ENCODE measurements at places on chromosomes 11 and 22. TPM values are rescaled to one million over a fixed set of nuclear protein-coding genes. Genes with fewer than 3 reads are reported as not detected.

Gene DRD4
- total RNA-seq, result 0.49 TPM

Gene CTSW
- 976 TPM for total RNA-seq

Gene GAL
- not detected for total RNA-seq

Gene DESI1
- total RNA-seq, result 15.0 TPM

Gene FGF4
- not detected for total RNA-seq

Gene UBQLNL
- 0.61 TPM for total RNA-seq

DNA sequence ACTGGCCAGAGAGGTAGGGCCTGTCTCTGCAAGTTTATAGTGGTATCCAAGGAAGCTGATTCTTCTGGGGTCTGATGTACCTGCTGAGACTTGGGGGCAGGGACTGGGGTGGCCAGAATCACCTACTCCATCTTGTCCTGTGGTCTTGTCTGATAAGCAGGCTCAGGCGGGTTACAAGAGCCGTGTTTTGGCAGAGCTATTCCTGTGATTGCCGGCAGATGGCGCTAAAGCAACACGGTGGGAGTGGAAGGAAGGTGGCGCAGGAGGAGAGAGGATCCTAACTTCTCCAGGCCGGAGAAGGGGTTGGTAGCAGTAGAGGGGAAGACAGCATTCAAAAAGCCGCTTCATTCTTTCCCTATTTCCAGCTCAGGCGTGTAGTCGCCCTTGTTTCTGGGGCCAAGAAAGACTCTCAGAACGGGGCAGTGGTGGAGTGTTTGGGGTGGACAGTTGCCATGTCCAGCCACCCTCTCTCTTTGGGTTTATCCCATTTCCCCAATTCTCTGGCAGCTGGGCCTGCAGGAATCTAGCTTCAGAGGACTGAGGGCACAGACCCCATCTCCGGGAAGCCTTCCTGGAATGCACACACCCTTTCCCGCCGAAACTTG, 15.1 kb downstream of the CHRM1 start:
- DNase-seq, result peak; percentile 88

DNA sequence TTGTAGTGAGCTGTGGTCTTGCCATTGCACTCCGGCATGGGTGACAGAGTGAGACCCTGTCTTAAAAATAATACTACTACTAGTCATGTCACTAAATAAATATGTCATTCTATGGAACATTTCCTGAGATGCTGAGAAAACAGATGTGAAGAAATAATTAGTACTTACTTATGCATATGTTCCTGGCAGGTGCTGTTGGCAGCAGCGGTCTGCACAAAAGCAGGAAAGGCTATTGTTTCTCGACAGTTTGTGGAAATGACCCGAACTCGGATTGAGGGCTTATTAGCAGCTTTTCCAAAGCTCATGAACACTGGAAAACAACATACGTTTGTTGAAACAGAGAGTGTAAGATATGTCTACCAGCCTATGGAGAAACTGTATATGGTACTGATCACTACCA, 8.8 kb downstream of the ARCN1 start:
- no peak for DNase-seq

DNA sequence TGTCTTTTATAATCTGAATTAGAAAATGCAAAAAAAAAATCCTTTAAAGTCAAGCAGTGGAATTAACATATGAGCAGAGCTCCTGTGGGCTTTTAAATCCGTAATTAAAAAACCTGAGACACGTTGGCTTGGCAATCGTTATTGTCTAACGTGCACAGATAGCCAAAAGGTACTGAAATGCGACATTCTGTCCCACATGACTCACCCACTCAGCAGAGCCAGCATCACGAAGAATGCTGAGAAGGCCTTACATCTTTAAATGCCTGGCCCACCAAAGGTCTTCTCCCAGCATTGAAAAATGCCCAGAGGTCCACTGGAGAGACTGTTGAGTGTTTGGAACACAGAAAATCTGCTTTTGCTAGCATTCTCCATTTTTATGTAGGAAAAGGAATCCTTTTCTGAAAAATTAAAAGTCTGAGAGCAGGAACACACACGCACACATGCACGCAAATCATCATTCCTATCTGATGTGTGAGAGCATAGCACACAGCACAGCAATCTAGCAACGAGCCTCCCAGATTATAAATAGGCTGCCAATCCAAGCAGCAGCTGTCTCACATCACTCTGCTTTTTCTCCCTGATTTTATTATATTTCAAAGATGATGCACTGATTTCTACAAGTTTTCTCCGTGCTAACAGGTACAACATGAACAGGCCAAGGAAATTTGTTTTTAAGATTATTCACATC, 94.5 kb downstream of the PHF21A start:
- no peak for DNase-seq

DNA sequence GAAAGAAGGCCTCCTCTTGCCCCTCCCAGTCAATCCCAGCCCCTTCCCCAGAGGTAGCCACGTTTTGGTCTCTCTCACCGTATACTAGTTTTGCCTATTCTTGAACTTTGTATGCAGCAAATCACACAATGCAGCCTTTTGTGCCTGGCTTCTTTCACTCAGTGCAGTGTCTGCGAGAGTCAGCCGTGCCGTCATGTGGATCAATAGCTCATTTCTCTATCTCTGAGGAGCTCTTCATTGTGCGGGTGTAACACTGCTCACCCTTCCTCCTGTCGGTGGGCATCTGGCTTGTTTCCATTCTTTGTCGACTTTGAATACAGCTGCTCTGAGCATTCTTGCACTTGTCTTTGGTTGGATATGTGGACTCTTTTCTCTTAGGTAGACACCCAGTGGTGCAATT, 146.5 kb downstream of the CACNA1I start:
- no peak for DNase-seq

- no peak for DNase-seq
Measured at GRCh38 chr11:19349340-19350025, 108.7 kb upstream of the E2F8 start.

DNA sequence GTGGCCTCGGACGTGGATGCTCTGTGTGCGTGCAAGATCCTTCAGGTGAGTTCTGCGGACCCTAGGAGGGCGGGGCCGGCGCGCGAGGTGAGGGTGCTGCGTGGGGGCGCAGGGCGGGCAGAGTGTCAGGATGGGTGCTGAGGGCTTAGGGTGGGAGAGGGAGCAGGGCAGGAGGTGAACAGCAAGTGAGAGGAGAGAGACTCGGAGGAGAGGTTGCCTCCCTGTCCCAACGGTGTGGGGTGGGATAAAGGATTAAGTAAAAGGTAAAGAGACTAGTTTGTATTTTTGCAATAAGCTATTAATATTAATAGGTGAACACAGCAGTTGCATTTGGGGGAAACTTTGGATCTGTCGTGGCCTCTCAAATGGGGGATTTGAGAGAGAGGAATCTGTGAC, 451 bp downstream of the CDC45 start:
- DNase-seq, result no peak

- no peak for DNase-seq
Measured at GRCh38 chr22:38788021-38788816, 5.7 kb downstream of the DNAL4 start.

DNA sequence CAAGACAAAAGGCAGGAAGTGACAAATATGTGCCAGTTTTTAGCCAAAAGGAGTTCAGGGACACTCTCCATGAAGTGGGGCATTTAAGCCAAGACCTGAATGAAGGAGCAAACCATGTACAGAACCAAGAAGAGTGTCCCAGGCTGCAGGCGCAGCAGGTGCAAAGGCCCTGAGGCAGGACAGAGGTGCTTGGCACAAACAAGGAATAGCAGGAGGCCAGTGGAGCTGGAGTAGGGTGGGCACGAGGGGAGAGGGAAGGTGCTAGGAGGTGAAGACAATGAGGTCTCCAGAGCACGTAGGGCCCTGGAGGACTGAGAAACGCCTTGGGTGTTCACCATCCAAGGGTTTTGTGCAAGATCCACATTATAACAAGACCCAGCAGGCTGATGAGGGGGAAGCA, 474.1 kb downstream of the MN1 start:
- DNase-seq, result no peak

DNA sequence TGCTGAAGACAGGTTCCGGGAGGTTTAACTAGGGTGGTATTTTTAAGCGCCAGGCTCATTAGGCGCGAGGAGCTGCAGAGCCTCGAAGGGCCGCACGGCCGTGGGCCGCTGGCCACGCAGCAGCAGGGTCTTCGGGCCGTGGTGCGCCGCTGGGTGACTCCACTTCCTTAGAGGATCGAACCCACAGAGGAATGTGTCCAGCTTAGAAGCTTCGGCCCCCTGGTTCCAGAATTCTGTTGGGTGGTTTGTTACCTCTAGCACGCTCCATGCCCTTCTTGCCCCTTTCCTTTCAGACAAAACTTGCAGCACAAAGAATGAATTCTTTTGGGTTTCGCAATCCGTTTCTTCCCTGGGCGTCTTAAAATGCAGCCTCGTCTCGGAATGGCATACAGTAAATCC, 773 bp upstream of the PATL1 start:
- no peak for DNase-seq

GRCh38 chr11:118953265-118953664, 2.8 kb upstream of the UPK2 start:
- no peak for DNase-seq

GRCh38 chr11:31810779-31811647, at the start of gene PAX6:
PAX6 (minus strand) TSS chr11:31811322; CDS start chr11:31806411, 4,911 bp downstream.
- DNase-seq, result no peak

DNA sequence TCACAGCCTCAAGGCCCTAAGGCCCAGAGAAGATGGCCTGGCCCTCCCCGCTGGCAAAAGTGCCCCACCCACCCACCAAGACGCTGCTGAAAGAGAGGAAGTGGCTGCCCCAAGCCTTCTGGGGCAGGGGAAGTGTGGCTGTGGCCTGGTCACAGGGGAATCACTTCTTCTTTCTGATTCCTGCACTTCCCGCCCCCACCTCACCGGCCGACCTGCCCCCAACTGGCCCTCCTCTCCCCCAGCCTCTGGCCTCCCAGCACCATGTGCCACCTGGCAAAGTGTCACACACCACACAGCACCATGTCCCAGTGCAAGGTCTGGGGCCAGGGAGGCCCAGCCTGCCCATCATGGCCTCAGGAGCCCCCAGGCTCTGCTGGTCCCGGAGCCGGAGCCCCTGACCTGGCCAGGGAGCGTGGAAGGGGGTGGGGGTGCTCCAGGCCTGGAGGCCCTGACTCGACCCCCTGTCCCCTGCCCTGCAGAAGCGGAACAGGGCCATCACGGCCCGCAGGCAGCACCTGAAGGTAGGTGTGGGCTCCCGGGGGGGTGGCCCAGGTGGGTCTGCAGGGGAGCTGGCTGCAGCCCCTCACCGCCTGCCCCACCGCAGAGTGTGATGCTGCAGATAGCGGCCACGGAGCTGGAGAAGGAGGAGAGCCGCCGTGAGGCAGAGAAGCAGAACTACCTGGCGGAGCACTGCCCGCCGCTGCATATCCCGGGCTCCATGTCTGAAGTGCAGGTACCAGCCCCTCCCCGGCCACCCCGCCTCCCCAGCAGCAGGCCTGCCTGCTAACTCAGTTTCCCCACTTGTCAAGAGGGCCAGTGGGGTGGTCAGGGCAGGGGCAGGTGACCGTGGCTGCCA, 1.4 kb downstream of the TNNI2 start:
- DNase-seq, result peak; percentile 39

DNA sequence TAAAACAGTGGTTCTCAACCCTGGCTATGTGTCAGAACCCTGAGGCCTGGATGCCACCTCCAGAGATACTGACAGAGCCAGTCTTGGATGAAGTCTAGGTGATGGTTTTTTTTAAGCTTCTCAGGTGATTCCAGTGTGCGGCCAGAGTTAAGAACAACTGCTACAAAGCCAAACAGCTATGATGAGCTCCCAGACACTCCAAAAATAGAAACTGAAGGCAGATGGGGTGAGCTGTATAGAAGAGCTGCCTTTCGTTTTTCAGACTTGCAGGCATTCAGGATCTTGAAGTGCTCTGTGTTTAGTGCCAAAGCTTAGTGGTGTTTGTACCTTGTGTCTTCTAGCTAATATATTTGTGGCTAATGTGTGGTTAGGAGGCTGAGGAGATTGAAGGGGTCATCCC, 14.2 kb downstream of the SCUBE2 start:
- no peak for DNase-seq

GRCh38 chr11:68181719-68182451, 31.2 kb downstream of the KMT5B start:
- DNase-seq, result no peak

DNA sequence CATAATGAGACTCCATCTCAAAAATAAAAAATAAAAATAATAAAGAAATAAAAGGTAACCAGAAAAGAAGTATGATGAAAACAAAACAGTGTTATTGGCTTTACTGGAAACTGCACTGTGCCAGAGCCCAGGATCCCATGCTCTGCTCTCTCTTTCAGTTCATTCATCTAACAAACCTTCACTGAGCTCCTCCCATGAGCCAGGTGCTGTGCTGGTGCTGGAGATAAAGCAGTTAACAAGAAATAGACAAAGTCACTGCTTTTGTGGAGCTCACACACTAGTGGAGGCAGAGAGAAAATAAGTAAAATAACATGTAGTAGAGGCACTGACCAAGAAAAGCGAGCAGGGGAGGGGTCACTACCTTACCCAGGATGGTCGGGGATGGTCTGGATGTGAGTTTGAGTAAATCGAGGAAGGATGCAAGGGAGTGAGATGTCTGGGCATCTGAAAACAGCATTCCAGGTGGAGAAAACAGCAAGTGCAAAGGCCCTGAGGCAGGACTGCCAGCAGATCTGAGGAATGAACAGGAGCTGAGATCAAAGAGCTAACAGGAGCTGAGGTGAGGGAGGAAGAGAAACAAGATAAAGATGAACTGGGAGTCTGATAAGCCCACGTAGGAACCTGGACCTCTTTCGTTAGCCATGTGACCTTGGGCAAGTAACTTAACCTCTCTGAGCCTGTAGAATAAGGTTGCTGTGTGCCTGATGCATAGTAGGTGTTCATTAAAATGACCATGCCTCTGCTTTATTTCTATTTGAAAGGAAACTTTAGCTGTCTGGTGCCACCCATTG, 31.3 kb upstream of the CD82 start:
- DNase-seq, result no peak

DNA sequence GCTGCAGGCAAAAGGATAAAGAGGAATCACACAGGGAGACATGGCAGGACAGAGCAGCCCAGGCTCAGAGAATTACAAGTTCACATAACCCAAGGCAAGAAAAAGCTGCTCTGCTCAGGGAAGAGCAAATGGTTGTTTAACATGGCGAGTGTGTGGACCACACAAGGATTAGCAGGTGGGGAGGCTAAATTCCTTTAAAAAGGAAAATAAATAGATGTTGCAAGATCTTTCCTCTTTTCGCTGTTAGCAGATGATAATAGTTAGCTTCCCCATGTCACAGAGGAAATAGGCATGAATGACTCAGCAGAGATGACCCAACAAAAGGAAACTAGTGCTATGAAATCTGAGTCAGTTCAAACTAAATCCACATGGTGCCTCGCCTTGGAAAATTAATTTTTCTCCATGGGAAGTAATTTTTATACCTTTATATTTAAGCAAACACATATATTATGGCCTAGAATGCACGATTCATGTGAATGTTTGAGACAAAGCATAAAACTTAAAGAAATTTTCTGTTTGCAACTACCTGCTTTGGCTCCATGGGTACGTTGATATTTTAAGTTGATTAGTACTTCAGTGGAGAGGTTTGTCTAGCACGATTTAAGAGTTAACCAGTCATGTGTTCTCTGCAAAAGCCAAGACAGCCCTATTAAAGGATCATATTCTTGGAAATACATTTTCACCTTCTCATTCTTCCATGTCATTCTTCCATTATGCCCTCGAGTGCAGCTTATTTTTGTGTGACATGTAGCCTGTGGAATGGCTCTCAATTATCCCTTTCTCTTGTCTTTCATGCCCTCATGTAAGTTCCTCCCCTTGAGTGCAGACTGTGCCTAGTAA, 38.5 kb upstream of the FJX1 start:
- no peak for DNase-seq
